Progenitor cell of endocrine pancreas (in vitro differentiated cells): ENCODE measurements at places on chromosomes 3 and 15.

DNA sequence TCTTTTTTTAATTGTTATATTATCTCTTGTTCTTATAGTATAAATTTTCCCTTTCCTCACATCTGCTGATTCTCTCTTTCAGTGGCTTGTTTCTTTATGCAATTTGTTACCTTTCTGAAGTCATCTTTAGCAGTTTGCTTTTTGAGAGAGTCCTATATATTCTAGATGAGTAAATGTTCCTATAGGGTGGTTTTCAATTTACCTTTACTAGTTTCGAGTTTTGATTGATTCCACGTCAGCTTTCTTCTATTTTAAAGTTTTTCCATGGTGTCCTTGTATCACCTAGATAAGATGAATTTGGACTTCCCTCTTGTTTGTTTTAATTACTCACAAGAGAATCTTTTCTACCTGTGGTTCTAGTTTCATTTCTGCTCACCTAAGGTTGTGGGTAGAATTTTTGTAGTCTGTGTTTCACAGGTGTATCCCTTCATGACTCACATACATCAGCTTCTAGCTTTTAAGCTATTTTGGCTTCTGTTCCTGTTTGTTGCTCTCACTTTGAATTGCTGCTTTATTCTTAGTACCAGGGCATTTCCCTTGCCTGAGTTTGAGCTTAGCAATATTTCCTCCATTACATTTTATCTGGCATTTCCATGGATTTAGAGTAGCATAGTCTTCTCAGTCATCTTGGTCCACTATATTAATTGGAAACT lies 6.4 kb downstream of the TEX9 start:
- DNase-seq, result no peak

DNA sequence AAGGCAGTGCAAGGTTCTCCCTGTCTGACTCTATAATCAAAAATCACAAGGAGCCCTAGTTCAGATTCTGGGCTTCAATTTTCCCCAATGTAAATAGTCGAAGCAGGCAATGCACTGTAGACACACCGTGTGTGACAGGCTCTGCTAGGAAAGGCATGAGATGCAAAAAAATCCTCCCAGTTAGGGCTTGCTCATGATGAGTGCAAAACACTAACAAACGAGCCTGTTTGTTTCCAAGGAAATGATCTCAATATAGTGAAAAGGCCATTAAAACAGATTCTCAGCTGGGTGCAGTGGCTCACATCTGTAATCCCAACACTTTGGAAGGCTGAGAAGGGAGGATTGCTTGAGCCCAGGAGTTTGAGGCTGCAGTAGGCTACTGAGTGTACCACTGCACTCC lies 55.7 kb downstream of the UMPS start:
- DNase-seq, result no peak

GRCh38 chr3:15899388-15899787 lies 101.6 kb upstream of the ANKRD28 start:
- no peak for DNase-seq

DNA sequence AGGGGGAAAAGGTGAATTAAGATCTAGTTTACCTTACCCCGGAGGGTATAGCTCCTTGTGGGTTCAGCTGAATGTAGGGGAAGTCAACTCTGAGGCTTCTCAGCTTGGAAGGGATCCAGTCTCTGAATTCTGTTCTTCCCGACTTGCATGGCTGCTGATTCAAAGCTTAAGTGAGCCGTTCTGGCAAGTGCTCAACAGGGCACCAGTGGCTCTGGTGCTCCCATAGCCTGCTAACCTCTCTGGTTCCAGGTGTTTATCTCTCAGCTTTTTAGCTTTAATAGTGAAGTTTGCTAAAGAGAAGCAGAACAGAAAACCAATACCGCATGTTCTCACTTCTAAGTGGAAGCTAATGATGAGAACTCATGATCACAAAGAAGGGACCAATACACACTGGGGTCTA lies 46.3 kb upstream of the RBP1 start:
- no peak for DNase-seq

- no peak for DNase-seq
Measured at GRCh38 chr15:77104155-77104554, 33.2 kb upstream of the TSPAN3 start.

GRCh38 chr3:171101982-171102641 lies 75.6 kb upstream of the SLC2A2 start:
- no peak for DNase-seq

- no peak for DNase-seq
Measured at GRCh38 chr3:67644827-67645226, 9.6 kb downstream of the SUCLG2 start.

- DNase-seq, result no peak
Measured at GRCh38 chr3:110697961-110698360, 373.7 kb upstream of the NECTIN3 start.

GRCh38 chr15:83449937-83450506 lies 2.9 kb downstream of the SH3GL3 start:
- no peak for DNase-seq

- DNase-seq, result no peak
Measured at GRCh38 chr3:72154391-72155335, 369.7 kb upstream of the PROK2 start.

DNA sequence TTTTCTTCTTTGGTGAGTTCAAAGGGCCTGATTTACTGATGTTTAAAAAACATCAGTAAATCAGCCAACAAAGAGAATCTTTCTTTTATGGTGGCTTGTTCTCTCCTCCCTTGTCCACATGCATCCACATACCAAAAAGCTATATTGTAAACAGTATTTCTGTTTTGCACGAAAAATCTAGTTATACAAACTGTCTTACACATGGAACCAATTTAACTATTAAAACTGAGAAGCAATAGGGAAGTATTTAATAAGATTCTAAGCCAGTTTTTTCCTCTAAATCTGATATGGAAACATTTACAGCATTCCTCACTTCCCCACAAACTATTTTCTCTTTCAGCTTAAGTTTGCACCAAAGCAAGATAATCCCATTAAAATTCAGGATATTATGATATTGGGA lies 110.8 kb upstream of the ICE2 start:
- DNase-seq, result no peak

DNA sequence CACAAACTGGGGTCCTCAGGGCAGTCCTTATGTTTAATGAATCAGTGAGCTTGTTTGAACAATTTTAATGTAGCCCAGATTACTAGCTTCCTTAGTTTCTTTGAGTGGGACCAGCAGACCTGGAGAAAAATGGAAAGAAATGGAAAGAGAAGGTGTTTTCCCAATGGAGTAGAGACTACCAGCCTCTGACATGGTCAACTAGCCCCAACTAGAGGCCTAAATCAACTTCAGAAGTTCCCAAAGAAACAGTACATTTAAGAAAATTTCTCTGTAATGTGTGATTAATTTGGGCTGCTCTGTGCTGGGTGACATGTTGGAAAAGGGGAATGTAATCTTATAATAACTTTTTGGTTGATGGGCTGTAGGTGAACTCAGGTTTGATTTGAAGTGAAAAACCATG lies 310.9 kb downstream of the MFSD1 start:
- DNase-seq, result no peak

DNA sequence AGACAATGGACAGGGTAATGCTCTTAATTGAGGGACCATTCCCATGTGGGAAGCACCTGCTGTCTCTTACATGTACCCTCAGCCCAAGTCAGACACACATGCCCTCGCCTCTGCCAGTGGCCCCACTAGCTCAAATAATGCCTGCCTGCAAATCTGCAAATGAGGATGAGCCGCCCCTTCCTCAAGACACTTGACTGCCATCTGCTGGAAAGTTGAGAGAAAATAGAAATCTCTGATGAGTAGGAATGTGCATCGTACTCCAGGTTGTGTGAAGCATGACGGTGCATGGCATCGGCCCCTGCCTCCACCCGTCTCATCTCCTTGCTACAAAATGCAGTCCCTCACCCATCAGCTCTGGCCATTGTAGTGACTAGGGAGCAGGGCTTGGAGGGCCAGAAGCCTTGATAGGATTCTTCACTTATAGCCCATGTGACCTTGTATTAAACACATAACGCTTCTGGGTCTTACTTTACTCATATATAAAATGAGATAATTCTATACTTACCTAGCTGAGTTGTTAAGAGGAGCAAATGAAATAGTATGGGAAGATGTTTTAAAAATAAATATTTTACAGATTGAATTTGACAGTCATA lies 6.3 kb upstream of the SCN5A start:
- no peak for DNase-seq

DNA sequence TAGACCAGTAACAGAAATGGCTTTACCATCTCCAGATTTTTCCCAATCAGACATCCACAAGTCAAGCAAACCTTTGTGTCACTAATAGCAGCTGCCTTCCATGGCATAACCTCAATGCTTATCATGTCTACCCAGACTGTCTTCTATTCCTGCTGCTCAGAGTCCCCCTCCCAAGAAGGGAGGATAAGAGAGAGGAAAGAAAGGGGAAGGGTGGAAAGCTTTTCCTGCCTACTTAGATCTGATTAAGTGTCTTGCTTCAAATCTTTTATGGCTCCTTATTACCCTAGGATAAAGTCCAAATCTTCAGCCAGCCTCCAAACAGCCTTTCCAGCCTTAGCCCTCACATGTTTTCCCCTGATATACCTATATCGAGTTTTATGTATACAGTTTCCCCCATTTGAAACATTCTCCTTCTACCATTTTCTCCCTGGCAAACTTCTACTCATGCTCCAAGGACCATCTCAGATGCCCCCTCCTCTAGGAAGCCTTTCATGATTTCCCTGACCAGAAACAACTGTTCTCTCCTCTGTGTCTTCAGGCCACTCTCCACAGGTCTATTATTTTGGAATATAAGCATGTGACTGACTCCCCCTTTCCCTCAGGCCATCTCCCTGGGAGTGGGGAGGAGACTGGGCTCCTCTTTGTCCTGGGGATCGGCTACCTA lies 7.9 kb upstream of the SSUH2 start:
- no peak for DNase-seq

DNA sequence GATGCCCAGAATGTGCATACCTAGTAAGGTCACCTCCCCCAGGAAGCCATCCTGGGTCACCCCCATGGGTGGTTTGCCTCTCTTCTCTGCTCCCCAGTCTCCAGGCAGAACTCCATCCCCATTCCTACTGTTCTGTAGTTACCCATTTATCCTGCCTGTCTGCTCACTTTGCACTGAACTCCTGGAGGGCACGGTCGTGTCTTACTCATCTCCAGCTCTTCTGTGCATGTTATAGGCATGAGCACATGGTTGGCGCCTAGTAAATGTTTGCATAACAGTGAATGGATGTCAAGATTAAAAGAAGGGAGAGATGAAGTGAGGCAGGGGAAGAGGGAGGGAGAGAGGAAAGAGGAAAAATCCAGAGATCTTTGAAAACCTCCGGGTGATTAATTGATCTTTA lies 208.4 kb upstream of the TRIM42 start:
- DNase-seq, result no peak

DNA sequence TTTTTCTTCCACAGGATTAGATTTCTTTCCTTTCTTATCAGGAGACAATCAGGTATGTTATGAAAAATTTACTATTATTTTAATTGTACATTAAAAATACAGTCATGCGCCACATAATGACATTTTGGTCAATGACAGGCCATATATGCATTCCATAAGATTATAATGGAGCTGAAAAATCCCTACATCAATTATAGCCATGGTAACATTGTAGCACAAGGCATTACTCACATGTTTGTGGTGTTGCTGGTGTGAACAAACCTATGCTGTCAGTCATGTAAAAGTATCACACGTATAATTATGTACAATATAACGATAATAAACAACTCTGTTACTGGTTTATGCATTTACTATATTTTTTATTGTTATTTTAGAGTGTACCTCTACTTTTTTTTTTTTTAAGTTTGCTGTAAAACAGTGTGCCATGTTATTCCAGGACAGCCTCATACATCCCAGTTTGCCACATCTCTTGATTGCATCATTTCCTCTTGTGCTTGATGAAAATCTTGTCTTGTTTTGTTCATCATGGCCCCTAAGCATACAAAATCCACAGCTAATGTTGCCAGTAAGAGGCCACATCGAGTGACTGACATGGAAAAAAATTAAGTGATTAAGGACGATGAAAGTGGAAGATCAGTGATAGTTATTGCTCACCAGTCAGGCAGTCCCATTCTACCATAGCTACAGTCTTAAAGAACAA lies 21.4 kb downstream of the CALML4 start:
- no peak for DNase-seq

DNA sequence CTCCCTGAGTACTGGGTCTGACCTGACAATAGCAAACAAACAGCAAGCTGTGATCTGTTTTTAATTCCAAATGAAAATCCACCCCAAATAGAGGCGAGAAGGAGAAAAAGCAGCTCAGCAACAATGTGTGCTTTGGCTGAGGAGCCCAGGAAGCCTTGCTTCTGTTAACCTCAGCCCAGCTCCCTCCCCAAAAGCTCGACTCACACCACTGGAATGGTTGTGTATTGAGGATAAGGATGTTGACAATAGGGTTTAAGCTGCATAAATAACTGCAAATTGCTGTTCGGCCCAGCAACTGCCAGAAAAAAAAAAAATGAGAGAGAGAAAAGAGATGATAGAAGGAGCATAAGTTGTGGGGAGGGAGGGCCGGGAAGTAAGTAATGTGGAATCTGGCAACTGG lies 104.0 kb upstream of the TBC1D5 start:
- DNase-seq, result no peak

DNA sequence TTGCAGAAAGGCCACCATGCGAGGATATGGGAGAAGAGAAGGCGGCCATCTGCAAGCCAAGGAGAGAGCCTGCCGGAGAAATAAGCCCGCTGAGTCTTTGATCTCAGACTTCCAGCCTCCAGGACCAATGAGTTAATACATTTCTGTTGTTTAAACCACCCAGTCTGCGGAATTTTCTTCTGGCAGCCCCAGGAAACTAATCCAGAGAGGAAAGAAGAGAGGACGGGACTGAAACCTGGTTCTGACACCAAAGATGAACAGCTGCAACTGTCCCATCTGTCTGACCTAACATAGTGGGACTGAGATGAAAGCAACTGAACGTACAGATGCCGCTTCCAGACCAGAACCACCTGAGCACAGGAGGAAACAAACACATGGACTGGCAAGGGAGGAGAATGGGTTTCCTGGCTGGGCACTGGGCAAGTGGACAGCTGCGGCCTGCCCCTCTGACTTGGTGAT lies 32.3 kb downstream of the VGLL4 start:
- DNase-seq, result no peak

DNA sequence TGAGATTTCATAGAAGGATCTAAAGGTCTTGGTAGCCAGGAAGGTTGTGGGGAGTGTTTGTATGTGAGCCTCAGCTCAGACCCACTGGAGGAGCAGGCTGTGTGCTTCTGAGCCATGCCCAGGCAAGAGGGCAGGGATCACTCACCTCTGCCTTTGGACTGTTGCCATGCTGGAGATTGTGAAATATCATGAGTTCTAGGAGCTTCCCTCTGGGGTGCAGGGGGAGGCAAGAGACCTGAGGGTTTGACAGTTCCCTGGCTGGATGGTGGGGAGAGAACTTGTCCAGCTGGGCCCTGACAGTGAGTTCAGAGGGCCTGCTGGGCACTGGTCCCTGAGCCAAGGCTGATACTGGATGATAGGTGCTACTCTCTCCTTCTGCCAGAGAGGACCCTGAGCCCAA lies 6.0 kb downstream of the SLC6A1 start:
- no peak for DNase-seq

DNA sequence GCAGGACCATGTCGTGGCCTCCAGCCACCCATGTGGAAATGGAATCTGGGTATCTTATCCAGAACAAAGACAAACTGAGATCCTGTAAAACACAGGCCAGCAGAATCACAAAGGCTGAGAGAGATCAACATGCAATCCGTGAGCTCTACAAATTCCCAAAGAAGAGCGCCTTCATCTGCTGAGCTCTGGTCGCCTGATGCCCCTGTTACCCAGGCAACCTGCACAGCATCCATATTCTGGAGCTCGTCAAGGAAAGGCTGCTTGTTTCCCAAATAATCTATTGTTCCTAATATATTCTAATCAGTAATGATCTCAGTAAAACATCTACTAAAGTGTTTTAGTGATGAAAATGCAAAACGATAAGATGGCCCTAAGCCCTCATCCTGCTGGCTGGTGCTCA lies 133.6 kb downstream of the OCA2 start:
- DNase-seq, result no peak
